ENCODE measurements at places on chromosomes 7 and 10.

DNA sequence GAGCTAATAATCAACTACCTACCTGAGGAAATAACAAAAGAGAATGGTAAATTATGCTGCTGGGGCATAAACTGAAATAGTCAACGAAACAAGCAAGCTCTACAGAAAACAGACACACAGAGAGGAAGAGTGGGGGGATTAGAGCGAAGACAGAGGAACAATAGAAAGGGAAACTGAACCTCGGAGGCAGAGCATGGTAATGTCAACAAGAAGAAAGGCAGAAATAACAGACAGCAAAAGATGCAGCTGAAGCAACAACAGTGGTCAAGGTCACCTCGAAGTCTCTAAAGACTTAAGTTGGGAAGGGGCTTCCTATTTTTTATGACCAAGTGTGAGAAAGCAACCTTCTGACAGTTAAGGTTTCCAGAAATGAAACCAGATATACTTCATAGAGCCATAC is 177.0 kb downstream of the ZNF438 start:
- DNase-seq, result no peak

- DNase-seq, result no peak
Measured at GRCh38 chr7:84911077-84911476, 275.8 kb downstream of the SEMA3D start.

GRCh38 chr7:75814407-75814947 is 871 bp upstream of the CCL24 start:
- DNase-seq, result no peak

- no peak for DNase-seq
Measured at GRCh38 chr10:101974091-101974971, 81.6 kb downstream of the ARMH3 start.

DNA sequence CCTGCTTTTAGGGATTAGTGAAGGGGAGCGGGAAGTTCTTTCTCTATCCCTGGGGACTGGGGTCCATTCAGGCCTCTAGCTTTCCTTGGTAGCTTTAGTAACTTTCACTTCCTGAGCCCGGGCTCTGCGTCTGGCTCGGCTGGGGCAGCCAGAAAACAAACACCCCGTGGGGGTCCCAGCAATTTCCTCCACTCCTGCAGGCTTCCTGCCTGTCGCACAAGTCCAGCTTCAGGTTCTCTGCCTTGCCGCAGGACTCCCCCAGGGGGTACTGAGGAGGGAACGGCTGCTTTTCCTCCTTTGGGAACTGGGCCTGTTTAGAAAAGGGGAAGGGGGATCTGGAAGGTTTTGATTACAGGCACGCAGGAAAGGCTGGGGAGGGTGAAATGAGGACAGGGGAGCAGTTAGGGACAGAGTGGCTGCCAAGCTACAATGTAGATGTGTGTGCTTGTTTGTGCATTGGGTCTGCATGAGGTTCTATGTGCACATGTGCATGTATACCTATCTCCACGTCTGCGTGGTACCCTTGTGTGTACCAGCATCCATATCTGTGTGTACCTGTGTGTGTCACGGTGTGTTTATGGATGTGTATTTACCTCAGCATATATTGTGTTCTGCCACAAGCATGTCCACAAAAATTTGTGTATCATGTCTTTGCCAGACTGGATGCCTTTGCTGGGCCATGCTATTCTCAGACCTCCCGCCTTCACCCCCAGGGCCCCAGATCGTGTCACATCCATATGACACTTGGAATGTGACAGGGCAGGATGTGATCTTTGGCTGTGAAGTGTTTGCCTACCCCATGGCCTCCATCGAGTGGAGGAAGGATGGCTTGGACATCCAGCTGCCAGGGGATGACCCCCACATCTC is 2.0 kb downstream of the KAZALD1 start:
- DNase-seq, result no peak

DNA sequence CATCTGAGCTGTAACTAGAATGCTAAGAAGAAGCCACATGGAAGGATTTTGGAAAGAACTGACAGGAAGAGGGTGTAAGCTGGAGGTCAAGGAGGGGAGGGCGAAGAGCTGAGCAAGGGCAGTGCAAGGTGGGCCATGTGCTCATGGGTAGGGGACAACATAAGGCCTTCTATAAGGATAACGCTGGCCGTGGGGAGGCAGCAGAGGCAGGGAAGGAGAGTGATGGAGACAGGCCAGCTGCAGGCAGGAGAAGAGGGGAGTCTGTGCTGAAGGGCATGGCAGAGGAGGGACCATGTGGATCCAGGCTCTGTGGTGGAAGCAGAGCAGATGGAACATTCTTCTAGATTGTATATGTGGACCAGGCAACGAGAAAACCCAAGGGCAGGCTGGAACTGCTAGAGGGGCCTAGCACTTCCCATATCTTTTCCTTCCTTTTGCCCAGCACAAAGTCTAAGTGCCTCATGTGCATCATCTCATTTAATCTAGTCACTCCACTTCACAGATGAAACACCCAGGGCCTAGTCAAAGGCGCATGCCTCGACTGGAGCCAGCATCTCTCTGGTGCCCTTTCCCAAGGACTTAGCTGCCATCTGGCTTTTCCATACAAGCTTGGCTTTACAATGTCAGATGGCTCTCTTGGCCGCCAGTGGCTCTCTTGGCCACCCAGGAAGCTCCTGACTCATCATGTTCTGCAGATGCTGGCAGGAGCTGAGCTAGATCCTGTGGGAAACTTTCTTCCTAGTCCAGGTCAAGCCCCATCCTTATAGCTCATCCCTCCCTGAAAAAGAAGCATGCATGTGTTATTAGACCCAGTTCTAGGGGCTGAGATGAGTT is 6.6 kb downstream of the LRRC18 start:
- no peak for DNase-seq

GRCh38 chr7:2011266-2012043 is 221.3 kb downstream of the MAD1L1 start:
- DNase-seq, result no peak

DNA sequence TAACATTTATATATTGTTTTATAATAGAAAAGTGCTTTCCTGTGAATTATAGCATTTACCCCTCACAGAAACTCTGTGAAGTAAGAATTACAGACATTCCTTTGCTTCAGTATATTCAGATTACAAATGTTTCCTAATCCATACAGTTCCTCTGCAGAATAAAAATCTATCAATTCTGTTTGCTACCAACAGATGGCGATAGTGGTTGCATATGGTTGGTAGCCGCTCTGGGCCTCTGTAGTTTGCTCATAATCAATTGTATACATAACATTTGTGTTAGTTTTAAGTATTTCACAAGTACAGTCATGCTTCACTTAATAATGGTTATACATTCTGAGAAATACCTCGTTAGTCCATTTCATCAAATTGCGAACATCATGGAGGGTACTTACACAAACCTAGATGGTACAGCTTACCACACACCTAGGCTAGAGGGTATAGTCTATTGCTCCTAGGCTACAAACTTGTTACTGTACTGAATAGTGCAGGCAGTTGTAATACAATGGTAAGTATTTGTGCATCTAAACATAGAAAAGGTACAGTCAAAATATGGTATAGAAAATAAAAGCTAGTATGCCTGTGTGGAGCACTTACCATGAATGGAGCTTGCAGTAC is 94.4 kb upstream of the STEAP4 start:
- DNase-seq, result no peak

DNA sequence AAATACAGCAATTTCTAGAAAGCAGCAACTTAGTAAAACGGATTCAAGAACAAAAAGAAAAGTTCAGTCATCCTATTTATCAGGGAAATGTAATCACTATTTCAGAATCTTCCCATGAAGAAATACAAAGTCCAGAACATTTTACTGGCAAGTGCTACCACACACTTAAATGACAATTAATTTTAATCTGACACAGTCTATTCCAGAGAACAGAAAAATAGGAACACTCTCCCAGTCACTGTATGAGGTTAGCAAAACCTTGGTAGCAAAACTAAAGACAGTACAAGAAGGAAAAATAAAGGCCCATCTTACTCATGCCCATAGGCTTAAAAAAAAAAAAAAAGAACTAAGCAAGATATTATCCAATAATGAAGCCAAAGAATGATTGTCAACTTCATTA is 295.8 kb downstream of the CELF2 start:
- DNase-seq, result no peak

DNA sequence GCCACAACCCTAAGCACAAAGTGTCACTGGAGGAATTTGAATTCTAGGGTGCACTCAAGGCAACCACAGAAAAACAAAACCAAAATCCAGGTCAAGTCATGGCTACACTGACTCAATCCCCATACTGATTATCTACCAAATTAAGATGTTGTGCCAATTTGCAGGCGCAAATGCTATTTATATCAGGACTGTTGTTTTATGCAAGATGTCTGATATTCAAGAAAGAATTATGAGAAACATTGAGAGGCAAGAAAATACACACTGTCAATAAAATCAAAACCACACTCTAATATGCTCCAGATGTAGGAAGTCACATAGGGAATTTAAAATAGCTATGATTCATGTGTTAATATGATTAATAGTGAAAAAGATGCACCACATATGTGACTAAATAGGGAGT is 141.3 kb upstream of the MINDY3 start:
- no peak for DNase-seq

DNA sequence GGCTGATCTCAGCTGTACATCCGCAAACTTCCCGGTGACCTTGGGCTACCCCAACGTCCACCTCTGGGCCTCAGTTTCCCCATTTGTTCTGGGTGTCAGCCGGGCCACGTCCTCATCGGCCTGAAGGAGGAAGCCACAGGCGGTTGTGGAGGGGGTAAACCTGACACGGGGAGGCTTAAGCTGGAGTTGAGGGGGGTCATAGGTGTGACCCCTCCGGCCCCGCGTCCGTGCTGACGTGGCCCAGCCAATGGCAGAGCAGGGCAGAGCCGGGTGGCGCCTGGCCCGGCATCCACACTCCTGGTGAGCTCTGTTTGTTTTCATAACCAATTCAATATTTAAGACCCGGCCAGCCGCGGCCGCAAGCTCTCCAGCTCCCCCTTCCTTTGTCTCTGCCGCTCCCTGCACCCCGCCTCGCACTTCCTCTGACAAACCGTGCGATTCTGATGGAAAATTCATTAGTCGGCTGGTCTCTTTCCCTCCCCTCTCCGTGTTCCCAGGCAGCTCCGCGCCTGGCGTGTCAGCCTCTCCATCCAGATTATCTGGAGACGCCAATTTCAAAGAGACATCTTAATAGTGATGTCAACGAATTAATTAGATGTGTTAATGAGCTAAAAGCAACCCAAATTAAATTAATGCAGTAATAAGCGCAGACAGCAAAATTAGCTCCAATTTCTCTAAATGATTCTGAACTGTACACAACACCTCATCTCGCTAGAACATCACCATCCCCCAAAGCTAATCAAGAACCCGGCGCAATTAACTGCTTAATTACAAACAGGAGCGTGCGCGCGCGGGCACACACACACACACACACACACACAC is 55.4 kb downstream of the MICALL2 start:
- DNase-seq, result no peak

All from HuH-7.5 (cell line).